NCI-H146 (cell line): ENCODE measurements at places on chromosomes 12 and 14.

DNA sequence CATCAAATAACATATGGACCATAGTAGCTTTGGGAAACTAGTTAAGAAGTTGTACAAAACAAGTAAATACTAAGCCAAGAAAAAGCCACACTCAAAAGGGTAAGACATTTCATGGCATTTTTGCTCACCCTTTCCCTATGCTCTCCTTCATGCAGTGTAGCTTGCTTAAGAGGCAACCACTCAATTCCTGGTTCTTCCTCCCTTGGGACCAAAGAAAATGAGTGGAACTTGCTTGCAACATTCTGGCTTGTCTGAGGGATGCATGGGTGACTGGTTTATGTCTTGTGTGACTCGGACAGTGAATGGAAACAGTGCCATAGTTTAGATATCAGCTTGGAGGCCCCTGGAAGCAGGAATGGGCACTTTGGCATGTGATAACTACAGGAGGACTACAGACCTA is 252.0 kb upstream of the ARID2 start:
- no peak for DNase-seq

- no peak for DNase-seq
These were observed 394.1 kb downstream of the BCAT1 start for GRCh38 chr12:24554612-24555295.

DNA sequence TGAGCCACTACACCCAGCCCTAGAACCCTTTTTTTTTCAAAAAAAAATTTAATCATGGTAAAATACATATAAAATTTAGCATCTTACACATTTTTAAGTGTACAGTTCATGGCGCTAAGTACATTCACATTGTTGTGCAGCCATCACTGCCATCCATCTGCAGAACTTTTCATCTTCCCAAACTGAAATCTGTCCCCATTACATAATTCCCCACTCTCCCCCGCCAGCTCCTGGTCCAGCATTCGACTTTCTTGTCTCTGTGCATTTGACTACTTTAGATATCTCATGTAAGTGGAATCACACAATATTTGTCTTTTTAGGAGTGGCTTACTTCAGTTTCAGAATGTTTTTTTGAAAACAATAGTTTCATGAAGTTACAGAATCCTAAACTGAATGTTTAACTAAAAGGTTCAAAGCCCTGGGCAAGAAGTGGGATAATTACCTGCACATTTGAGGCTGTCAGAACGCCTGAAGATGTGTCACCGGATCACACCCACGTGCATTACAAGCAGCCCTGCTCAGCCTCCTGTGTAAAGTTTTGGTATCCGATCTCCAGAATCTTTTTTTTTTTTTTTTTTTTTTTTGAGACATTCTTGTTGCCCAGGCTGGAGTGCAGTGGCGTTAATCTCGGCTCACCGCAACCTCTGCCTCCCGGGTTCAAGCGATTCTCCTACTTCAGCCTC is 12.7 kb downstream of the EML1 start:
- DNase-seq, result no peak

GRCh38 chr12:47111854-47112253 is 32.1 kb upstream of the AMIGO2 start:
- DNase-seq, result no peak

GRCh38 chr14:77848031-77848430 is 48.1 kb downstream of the ADCK1 start:
- no peak for DNase-seq

- DNase-seq, result no peak
These were observed 7.6 kb upstream of the NUMB start for GRCh38 chr14:73465823-73466532.
